ENCODE measurements at places on chromosomes 2 and 18.
A peak's percentile ranks its signal among the peaks of the same experiment; 100 is the strongest.

DNA sequence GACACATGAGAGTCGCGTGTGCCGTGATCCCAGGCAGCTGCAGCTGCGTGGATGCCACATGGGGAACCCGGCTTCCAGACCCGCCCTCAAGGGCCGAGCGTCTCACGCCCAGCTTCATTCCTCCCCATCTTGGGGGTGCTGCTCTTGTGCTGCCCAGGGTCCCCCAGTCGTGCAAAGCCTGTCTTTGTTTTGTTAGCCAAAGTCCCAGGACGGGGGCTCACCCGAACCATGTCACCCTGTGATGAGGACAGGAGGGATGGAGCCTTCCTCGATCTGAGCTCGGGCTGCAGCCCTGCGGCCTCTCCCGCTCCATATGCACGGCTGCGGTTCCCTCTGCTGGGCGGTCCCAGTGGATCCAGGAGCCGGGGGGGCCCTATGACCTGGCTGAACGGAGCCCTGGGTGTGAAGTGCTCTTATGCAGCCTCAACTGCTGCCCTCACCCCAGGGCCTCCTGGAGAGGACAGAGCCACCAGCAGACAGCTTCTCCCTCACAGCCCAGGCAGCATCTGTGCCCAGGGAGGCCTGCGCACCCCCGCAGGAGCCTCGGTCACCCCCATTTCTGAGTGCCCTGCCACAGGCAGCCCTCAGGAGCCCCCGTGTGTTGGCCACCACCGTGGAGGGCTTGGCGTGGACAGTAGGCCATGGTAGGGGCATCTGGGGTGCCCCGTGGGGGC, 99.0 kb upstream of the CTDP1 start:
- DNase-seq, result no peak

GRCh38 chr18:24669502-24669901, 209.1 kb downstream of the HRH4 start:
- DNase-seq, result peak; percentile 37

DNA sequence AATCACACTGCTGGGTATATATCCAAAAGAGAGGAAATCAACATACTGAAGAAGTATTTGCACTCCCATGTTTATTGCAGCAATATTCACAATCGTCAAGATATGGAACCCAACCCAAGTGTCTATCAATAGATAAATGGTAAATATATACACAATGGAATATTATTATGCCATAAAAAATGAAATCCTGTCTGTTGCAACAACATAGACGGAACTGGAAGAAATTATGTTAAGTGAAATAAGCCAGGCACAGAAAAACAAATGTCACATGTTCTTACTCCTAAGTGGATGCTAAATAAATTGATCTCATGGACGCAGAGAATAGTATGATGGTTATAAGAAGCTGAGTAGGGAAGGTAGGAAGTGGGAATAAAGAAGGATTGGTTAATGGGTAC, 65.7 kb downstream of the NCKAP1 start:
- DNase-seq, result no peak

GRCh38 chr2:75703589-75704287, 7.0 kb downstream of the GCFC2 start:
- peak; percentile 48 for DNase-seq

DNA sequence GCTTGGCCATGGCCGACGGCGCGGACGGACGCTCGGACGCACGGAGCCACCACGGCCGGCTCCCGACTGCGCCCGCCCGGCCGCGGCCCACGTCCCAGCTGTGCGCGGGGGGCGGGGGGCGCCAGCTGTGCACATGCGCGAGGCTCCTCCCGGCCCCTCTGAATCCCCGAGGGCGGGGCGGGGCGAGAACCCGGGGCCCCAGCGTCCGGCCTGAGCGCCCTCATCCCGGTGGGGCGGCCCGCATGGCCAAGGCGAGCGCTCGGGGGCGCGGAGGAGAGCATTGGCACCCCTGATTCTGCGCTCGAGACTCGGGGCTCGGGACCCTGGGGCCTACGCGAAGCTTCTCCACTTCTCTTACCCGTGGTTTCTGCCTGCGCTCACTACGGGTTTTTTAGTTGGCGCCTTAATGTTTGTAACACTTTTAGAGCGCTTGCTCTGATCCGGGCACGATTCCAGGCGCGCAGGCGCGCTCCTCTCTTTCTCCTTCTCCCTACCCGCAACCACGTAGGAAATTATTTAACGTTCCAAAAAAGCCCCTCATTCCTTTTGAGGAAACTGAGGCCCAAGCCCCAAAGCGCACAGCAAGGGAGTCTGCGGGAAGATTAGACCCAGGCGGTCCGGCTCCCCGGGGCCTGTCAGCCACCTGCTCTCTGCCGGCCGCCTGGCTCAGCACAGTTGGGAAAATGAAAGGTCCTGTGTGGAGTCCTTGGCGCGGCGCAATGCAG, at the start of gene PXDN:
TSS of gene PXDN (minus strand) at position 70 of the 725 bp plus-strand sequence. CDS start at position 10, 60 bp downstream.
- peak; percentile 74 for DNase-seq

GRCh38 chr2:215780907-215781685, 232.3 kb downstream of the MREG start:
- no peak for DNase-seq

DNA sequence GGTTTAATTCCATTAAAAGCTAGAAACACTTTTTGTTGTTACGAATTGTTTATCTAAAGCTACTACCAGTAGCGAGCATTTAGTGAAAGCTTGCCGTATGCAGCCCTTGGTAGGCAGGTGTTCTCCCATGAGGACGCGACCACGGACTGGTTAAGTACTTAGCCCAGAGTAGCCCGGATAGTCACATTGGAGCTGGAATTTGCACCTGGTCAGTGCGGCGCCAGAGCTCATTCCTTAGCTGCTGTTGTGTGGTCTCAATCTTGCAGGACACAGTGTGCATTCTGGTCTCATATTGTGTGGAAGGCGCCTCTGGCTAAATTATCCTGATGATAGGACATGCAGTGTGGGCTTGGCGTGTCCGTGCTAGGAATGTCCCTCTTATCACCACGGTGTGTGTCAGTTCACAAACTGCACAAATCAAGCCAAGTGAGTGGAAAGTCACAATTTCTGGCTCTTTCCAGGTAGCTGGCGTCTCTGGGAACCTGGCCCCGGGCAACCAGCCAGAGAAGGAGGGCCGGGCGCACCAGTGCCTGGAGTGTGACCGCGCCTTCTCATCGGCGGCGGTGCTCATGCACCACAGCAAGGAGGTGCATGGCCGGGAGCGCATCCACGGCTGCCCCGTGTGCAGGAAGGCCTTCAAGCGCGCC, 133.3 kb downstream of the ZNF236 start:
- no peak for DNase-seq

DNA sequence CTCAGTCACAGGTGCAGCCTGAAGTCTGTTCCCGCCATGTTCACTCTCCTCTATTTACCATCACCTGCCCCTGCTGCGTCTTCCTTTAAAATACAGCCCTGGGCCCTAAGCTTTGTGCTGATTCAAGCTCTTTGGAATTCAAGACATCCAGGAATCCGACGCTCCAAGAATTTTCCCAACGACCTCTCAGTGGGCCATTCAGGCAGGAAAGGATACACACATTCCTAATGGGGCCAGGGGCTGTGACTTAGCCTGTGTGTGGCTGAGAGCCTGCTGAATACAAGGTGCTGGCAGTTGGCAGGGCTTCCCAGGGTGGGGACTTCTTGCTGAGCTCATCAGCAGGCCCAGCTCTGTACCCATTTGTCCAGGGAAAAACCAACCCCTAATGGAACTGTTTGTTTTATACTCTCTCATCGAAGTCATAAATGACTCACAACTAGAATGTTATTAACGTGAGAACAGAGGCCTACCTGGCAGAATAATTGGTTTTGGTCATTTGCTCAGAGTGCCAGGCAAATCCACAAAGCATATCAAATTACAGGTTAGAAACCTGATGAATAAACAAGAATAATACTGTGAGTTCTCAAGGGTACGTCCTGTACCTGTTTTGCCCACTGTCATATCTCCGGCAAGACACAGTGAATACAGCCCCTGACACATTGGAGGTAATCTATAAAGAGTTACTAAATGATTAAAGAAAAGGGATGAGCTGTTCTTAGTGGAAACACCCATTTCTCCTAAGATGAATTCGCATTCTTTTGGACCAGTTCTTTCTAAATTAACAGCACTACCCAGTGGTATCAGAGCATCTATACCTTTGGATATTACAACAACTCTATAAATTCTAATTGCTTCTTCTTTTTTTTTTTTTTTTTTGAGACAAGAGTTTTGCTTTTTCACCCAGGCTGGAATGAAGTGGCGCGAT, 12.6 kb upstream of the KCMF1 start:
- peak; percentile 56 for DNase-seq

GRCh38 chr2:8482432-8482831, 199.4 kb upstream of the ID2 start:
- no peak for DNase-seq

DNA sequence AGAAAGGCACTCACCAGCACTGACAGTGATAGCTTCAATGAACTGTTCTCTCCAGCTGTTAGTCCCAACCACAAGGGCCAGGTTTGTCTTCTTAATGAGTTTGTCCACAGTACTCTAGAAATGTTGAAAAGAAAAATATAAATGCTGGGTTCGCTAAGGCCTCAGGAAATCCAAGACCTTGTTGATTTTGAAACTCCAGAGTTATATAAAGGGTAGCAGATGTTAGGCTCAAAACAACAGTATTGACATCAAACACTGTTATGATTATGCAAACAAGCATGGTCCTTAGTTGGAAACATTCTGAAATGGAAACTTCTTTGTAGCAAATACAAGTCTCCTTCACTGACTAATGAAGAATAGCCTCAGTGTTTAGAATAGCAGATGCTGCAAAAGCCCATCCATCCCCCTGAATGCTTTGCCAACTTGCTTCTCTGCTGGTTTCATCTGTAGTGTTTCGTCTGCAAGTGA, 291.1 kb downstream of the SLC8A1 start:
- no peak for DNase-seq

DNA sequence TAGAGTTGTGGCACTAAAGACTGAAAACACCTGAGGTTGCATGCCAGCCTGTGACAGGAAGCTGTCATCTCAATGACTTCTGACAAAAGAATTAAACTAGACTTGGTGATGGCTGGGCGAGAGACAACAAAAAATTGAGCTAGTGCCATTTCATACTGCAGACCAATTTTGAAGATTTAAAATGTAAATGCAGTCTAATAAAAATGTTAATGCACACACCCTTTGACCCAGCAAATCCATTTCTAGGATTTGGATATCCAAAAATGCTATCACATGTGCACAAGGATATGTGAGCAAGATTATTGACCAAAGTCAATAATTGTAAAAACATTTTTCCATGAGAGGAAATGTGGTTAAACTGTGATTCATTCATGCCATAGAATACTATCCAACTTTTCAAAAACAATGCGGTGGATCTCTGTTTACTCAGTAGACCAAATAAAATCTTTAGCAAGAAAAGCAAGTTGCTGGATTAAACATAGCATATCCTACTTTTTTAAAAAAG, 5.6 kb downstream of the FBXO36 start:
- no peak for DNase-seq

DNA sequence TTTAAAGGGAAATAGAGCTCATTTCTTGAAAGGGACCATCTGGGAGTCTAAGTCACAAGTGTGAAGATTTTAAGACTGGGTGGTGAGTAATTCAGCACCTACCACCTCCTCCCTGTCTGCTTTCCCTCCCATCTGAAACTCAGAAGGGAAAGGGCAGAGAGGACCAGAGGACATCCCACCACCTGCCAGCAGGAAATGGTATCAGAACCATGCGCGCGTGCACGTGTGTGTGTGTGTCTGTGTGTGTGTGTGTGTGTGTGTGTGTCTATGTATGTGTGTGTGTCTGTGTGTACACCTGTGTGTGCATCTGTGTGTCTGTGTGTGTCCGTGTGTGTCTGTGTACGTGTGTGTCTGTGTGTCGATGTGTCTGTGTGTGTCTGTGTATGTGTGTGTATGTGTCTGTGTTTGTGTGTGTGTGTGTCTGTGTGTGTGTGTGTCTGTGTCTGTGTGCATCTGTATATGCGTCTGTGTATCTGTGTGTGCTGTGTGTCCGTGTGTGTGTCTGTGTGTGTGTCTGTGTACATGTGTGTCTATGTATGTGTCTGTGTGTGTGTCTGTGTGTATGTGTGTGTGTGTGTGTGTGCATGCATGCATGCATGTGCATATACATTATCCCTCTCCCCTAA, 76.8 kb downstream of the ZFP36L2 start:
- no peak for DNase-seq

- no peak for DNase-seq
Measured at GRCh38 chr2:227186751-227187150, 22.3 kb downstream of the COL4A3 start.

DNA sequence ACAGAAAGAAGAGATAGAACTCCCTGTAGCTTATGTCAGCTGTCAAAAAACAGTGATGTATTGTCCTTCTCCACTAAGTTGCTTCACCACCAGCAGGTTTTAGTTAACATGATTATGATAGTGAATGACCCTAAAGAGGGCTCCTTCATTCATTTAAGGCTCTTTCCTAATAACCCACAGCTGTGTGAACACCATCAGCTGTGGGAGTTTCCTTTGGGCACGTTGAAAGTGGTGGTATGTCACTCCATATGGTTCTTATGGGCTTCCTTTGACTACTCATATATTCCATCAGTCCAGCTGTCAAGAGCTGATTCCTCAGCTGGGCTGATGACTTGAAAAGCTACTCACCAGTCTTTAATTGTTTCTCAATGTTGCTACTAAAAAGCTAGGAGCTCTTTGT, 210.3 kb downstream of the UBE2E3 start:
- DNase-seq, result peak; percentile 62

DNA sequence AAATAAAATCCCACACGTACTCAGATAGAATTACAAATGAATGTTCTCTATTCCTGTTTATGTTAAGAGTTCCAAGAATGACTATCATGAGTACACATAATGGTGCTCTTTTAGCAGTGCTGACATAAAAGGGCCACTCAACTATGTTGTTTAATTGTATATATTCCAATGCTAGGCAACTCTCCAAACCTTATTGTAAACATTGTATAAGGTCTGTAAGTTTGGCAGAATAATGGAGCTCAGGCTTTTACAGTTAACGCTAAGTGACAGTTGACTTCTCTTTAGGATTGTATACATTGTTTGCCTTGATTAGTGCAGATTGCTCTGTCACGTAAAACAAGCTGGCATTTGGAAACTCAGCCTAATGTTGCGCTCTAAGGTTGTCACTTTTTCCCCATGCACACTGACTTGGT, 20.8 kb downstream of the RBMS1 start:
- DNase-seq, result no peak

- DNase-seq, result no peak
Measured at GRCh38 chr18:69383186-69383585, 17.5 kb upstream of the DOK6 start.

GRCh38 chr2:121697108-121697631, 39.5 kb downstream of the NIFK start:
- no peak for DNase-seq

DNA sequence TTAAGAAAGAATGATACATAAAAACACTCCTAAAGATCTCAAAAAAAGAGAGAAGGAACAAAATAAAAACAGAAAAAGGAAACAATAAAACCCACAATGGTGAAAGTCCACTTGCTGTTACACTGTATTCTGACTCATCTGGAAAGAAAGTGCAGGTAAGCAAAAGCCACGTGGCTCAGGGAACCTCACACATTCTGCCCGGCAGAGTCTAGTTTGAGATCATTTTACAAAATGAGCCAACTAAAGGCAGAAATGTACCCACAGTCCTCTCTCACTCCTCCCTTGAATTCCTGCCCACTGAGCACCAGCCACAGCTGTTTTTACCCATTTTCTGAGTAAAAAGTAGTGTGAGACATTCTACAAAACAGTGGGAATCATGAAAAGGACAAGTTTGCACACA, 10.0 kb downstream of the KCNH7 start:
- peak; percentile 51 for DNase-seq

- no peak for DNase-seq
Measured at GRCh38 chr2:99911736-99912135, 230.7 kb downstream of the AFF3 start.

All from NCI-H2171 treated with DMSO at 0.1 percent for 48 hours (cell line).